Transverse colon (tissue), 4 donors: ENCODE measurements at places on chromosomes 7 and 10.

DNA sequence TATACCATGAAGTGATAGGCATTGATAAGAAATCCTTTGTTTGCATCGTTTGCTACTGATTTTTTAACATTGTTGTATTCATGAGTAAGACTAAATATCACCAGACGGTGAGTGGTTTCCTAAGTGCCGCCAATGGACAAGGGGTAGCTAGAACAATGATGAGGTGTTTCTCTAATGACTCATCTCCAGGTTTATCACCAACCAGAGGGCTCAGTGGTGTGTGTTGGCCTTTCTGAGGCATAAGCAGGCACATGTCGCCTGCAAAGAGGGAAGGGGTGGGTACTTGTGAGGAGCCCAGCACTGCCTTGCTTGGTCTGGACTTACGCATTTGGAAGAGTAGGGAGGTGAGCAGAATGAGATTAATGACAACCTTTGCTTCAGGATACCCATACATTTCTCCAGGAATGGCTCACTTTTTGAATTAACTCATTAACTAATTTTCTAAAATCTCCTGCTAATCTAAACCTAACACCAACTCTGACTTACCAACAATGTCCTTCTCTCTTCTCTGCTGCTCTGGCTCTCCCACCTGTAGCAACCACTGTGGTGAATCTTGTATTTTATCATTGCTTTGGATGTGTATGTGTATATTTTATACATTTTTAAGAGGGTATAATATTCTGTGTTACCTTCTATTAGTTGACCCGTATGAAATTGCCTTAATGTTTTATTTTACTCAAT is 722.6 kb downstream of the GRID1 start:
- DNase-seq, result peak; percentile 29
- H3K27me3 ChIP-seq, result no peaks in the 10 kb centered on the region
- H3K36me3 ChIP-seq, result no peaks in the 10 kb centered on the region

GRCh38 chr7:79452032-79452494 is 1.4 kb downstream of the MAGI2 start:
- H3K27ac ChIP-seq, result peak overlapping the region; percentile 93
- peaks cover 36% of the 10 kb centered on the region for H3K27me3 ChIP-seq
- DNase-seq, result peak; percentile 60
- H3K4me1 ChIP-seq, result no peaks in the 10 kb centered on the region
- peak overlapping the region; percentile 49 for H3K4me3 ChIP-seq
- H3K36me3 ChIP-seq, result no peaks in the 10 kb centered on the region

GRCh38 chr7:92880212-92881090 is 44.1 kb upstream of the CDK6 start:
- no peak overlapping the region for H3K4me3 ChIP-seq
- DNase-seq, result no peak
- no peaks in the 10 kb centered on the region for H3K27me3 ChIP-seq
- no peaks in the 10 kb centered on the region for H3K36me3 ChIP-seq

- peak overlapping the region; percentile 61 for H3K4me3 ChIP-seq
- H3K36me3 ChIP-seq, result no peaks in the 10 kb centered on the region
- H3K27ac ChIP-seq, result peak overlapping the region; percentile 84
- H3K27me3 ChIP-seq, result peaks cover 35% of the 10 kb centered on the region
- peaks cover 4% of the 10 kb centered on the region for H3K4me1 ChIP-seq
- no peak for DNase-seq
These were observed 735 bp downstream of the JCAD start for GRCh38 chr10:30058570-30059132.

DNA sequence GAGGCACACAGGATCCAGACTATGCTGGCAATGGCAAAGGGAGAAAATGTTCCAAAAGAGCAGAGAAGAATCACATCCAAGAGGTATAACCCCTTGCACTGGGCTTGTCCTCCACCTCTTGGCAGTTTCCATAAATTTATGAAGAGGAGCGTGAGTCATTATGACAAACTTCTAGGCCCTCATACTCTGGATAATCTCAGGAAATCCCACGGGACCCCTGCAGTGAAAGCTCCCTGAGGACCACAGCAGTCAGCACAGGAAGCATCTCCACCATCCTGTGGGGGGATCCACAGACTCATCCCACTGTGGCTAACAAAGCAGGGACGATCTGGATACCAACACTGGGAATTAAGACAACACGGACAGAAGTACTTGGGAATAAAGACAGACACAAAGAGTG is 30.3 kb upstream of the GPAM start:
- no peak for DNase-seq
- H3K36me3 ChIP-seq, result no peaks in the 10 kb centered on the region
- H3K4me1 ChIP-seq, result no peaks in the 10 kb centered on the region
- no peaks in the 10 kb centered on the region for H3K27me3 ChIP-seq
- no peak overlapping the region for H3K4me3 ChIP-seq

- no peak overlapping the region for H3K27ac ChIP-seq
- no peak overlapping the region for H3K4me3 ChIP-seq
- DNase-seq, result no peak
- no peaks in the 10 kb centered on the region for H3K36me3 ChIP-seq
These were observed 154.8 kb downstream of the NRCAM start for GRCh38 chr7:108301387-108301786.

- no peak for DNase-seq
- no peak overlapping the region for H3K4me3 ChIP-seq
- H3K4me1 ChIP-seq, result no peaks in the 10 kb centered on the region
- no peaks in the 10 kb centered on the region for H3K27me3 ChIP-seq
- no peak overlapping the region for H3K27ac ChIP-seq
These were observed 207.8 kb upstream of the IMMP2L start for GRCh38 chr7:111770116-111770515.

GRCh38 chr10:67079126-67079525 is 153.3 kb downstream of the LRRTM3 start:
- no peak overlapping the region for H3K4me3 ChIP-seq
- H3K4me1 ChIP-seq, result no peaks in the 10 kb centered on the region
- H3K27me3 ChIP-seq, result no peaks in the 10 kb centered on the region

DNA sequence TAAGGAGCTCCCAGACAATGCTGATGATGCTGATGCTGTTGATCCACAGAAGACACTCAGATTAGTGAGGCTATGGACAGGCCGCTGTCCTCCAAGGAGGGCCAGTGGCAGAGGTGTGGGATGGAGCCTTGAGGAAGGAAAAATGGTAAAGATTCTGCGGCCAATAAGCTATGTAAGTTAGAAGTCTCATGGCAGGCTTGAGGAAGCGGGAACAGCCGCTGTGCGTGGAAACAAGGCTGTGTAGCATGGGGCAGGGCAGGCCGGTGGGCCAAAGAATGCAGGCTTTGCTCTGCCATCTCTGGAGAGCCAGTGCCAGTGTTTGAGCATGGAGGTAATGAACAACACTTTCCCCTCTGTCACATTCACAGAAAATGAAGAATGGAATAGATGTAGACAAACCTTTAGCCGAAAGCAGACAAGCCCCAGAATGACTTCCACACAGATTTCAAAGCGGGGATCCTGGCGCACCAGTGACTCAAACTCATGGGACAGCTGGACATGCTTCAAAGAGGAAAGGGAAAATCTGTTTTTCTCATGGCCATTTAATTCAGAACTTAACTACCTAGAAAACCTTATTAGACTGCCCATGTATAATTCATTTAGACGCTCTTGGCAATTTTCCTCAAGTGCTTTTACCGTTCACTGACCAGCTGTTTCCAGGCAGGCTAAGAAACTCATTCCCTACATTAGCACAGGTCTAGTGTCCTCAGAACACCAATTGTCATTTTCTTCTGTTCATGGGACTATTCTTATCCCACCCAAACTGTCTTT is 16.9 kb upstream of the FIGNL1 start:
- H3K4me3 ChIP-seq, result no peak overlapping the region
- no peaks in the 10 kb centered on the region for H3K36me3 ChIP-seq
- no peaks in the 10 kb centered on the region for H3K27me3 ChIP-seq

GRCh38 chr7:100642534-100642907 is 1.2 kb upstream of the TFR2 start:
- peak; percentile 58 for DNase-seq
- no peaks in the 10 kb centered on the region for H3K36me3 ChIP-seq
- no peaks in the 10 kb centered on the region for H3K4me1 ChIP-seq
- no peak overlapping the region for H3K27ac ChIP-seq
- peaks cover 35% of the 10 kb centered on the region for H3K27me3 ChIP-seq

GRCh38 chr7:70114806-70115205 is 516.5 kb downstream of the AUTS2 start:
- H3K27ac ChIP-seq, result no peak overlapping the region
- no peaks in the 10 kb centered on the region for H3K27me3 ChIP-seq
- H3K4me1 ChIP-seq, result no peaks in the 10 kb centered on the region
- H3K36me3 ChIP-seq, result no peaks in the 10 kb centered on the region
- DNase-seq, result no peak
- H3K4me3 ChIP-seq, result no peak overlapping the region

- H3K27ac ChIP-seq, result no peak overlapping the region
- no peaks in the 10 kb centered on the region for H3K27me3 ChIP-seq
- peaks cover 48% of the 10 kb centered on the region for H3K4me1 ChIP-seq
- no peak for DNase-seq
These were observed 125.1 kb downstream of the CELF2 start for GRCh38 chr10:11142777-11143176.

DNA sequence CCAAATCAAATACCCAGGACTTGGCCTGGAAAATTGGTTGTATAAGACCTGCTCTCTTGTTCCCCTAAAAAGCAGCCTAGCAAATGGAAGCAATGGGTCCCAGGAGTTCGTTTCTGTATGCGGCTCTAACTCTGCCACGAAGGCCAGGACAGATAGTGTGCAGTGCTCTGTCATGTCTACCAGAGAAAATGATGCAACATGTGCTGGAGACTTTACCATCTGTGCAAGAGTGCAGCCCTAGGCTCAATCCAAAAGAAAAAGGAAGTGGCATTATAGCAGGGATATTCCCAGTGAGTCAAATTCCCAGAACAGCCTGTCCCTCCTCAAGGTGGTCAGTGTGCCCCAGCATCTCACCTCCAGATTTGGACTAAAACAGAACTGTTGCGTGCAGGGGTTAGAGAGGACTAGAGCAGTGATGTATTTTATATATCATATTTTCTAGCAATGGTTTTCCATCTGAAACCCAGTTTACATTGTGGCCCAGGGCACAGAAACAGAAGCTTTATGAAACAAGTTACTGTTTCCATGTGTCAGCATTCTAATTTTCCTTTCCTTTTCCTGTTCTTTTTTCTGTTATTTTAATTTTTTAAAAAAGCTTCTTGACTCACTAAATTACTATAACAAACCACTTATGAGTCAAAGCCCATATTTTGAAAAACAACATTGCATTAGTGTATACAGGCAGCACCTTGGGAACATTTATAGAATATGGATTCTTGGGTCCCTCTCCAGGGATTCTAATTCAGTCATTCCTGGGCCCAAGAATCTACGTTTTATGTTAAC is 311.2 kb downstream of the RNLS start:
- DNase-seq, result no peak
- H3K4me1 ChIP-seq, result no peaks in the 10 kb centered on the region
- no peaks in the 10 kb centered on the region for H3K27me3 ChIP-seq
- H3K36me3 ChIP-seq, result no peaks in the 10 kb centered on the region
- no peak overlapping the region for H3K4me3 ChIP-seq
- H3K27ac ChIP-seq, result peak overlapping the region; percentile 46

- no peak overlapping the region for H3K27ac ChIP-seq
- no peaks in the 10 kb centered on the region for H3K36me3 ChIP-seq
- no peaks in the 10 kb centered on the region for H3K27me3 ChIP-seq
- no peaks in the 10 kb centered on the region for H3K4me1 ChIP-seq
- H3K4me3 ChIP-seq, result no peak overlapping the region
- DNase-seq, result no peak
These were observed 93.3 kb downstream of the BMS1 start for GRCh38 chr10:42875798-42876341.

GRCh38 chr7:107108793-107109371 is 59.9 kb upstream of the HBP1 start:
- no peak for DNase-seq
- no peaks in the 10 kb centered on the region for H3K27me3 ChIP-seq
- H3K36me3 ChIP-seq, result no peaks in the 10 kb centered on the region
- H3K4me3 ChIP-seq, result no peak overlapping the region
- H3K4me1 ChIP-seq, result no peaks in the 10 kb centered on the region
- H3K27ac ChIP-seq, result no peak overlapping the region
